ENCODE measurements at places on chromosomes 16 and 17.

DNA sequence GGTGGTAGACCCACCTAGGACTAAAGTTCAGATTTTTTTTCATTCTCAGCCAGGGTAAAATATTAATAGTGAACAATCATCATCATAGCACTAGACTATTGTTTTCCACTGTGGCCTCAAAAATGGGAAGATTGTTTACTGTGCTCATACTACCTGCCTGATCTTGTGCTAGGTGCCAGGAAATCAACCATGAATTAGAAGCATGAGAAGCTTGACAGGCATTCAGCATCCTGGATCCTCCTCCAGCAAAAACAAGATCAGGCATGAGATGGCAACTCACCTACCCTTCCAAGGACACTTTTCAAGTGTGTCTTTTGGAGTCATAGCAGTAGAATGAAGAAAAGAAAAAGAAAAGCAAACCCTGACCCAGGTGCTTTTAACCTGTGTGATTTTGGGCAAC, 174.2 kb downstream of the CYLD start:
- DNase-seq: no peak

DNA sequence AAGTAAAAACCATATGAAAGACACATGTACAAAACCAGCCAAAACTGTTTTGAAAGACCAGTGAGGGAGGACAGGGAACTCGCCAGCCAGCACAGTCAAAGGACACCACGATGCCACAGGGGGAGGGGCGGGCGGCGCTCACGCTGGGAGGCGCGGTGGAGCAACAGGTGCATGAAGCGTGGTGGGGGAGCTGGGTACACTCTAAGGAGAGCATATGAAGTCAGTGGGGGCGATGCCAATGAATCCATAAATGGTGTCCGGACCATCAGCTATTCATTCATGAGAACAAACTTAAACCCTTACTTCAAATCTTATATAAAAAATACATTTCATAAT, 101.0 kb upstream of the DNAH17 start:
- DNase-seq: no peak

GRCh38 chr17:37450112-37450511, 39.6 kb upstream of the DUSP14 start:
- no peak for DNase-seq

DNA sequence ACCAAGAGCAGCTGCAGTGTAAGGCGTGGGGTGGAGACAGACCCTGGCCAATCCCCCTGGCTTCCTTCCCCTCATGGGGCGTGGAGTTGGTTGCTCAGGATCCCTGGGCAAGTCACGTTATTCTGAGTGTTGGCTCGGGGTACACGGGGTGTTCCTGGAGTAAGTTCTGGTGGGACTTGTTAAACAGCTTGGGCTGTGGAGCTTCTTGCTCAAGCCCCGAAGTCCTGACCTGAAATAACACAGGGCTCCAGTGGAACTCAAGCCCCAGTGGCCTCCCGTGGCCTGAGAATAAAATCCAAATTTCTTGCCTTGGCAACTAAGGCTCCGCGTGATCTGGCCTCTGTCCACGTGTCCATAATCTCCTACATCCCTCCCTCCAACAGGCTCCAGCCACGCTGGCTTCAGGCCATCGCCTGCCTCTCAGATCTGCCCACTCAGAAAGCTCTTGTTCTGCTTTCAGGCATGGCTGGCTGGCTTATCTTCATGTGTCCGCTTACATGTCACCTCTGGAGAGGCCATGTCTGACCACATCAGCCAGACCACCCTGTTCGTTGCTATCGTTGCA, 49.3 kb upstream of the BCO1 start:
- no peak for DNase-seq

DNA sequence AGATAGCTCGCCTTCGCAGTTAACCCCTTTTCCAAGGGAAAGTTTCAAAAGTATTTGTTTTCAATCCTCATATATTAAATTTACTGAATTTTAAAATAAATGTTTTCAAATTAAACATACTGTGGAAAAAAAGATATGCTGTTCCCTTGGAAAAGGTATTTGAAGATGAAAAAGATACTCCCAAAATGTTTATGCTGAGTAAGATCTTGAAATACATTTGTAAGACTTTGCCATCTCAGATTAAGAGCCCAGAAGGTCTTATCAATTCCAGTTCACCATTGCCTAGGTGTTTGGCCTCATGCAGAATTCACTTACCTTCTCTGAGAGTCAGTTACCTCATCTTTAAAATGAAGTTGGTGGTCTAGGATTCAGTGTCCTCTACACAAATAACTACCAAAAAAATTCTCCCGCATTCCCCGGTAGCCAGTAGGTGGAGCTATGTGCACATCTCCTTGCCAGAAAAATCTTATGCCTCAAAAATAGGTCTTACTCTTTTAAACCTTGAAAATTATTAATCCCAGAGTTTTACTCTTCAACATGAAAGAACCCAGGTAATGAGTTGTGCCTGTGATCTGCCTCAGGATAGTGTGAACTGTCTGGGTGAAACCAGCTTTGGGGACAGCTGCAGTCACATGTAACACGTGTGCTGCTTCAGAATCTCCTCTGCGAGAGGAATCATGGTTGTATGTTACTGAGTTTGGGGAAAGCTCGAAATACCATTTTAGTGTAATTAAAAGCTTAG, 178.3 kb downstream of the MRTFB start:
- peak; percentile 15 for DNase-seq

- no peak for DNase-seq
Measured at GRCh38 chr16:28290859-28291254, 1.5 kb upstream of the SBK1 start.

GRCh38 chr17:56548661-56549060, 44.8 kb upstream of the NOG start:
- DNase-seq: no peak

GRCh38 chr17:8865385-8865784, 2.1 kb downstream of the PIK3R6 start:
- no peak for DNase-seq

GRCh38 chr17:28744104-28744971, 527 bp downstream of the TRAF4 start:
- DNase-seq: no peak

DNA sequence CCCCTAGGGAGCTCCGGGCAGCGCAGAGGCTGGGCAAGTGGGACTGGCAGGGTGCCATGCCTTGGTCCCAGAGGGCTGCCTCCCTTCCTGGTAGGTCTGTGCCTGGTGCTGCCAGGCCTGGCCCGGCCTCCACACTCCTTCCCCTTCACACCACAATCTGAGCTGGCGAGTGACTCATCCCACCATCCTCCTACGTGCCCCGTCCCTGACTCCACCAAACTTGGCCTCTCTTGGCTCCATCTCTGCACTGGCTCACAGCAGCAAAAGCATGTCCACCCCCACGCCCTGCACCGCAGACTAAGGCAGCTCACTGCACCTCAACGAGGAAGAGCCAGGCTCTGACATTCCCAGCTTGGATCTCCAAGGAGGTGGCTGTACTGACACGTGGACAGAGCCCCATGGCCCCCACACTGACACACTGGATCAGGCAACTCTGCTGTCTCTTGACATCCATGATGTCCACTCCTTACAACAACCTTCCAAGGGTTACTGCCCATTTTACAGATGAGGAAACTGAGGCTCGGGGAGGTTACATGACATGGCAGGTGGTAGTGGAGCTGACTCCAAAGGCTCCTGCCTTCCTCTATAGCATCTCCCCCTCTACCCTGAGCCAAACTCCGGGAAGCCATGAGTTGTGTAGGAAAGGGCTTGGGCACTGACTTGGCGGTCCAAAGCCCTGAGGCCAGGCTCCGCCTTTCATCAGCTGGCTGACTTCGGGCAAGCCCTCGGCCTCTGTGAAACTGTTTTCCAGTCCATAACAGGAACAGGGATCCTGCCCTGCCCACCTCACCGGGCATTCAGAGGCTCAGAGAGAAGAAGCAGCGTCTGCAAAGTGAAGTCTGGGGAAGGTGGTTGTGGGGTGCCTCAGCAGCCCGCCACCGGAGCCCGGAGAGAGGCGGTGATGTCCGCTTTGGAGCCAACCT, 20.1 kb upstream of the KRT19 start:
- DNase-seq: peak; percentile 91

DNA sequence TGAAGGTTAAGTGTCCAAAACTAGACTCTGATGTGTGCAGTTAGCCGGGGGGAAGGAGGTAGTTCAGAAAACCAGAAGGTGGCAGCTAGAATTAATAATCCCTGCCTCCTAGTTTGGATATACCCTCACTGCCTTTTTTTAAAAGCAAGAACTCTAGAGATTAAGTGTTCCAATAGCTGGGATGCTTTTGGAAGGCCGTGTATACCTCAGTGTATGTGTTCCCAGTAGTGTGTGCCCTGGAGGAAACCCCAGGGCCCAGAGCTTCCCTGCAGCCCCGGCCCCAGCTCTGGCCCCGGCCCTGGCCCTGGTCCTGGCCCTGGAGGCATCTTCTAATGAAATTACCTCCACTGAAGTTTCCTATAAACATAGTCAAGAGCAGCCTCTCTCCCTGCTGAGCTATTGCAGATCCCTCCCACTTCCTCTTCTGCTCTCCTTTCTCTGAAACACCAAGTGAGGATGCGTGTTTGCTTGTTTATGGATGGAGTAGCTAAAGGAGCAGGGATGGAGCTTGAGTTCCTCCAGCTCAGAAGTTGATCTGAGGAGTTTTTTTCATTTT, 130.7 kb downstream of the PRKCA start:
- no peak for DNase-seq

DNA sequence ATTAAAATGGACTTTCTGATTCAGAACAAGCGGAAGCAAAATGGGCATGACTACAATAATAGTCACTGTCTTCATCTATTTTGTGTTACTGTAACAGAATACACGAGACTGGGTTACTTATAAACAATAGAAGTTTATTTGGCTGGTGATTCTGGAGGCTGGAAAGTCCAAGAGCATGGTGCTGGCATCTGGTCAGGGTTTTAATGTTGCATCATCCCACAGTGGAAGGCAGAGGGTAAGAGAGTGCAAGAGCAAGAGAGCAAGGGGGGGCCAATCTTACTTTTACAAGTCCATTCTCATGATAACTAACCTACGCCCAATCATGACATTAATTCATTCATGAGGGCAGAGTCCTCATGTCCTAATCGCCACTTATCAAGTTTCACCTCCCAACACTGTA, 189.2 kb downstream of the TOX3 start:
- no peak for DNase-seq

DNA sequence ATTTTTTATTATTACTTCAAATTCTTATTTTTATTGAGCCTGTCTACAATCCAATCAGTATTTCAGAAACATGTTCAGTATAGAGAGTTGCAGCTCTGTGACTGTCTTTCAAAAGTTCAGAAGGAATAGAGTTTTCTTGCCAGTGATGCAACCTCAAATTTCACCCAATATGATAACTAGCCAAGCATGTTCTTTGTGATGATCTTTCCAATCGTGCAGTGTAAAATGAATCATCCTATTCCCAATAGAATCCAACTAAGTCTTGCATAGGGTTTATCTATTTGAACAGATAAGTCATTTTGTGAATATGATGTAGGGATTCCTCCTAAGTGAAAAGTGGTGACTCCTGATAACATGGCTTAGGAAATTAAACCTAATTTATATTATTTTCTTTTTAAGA, 937.8 kb downstream of the KCNJ2 start:
- DNase-seq: no peak

- no peak for DNase-seq
Measured at GRCh38 chr16:58492066-58492465, 7.9 kb upstream of the NDRG4 start.

DNA sequence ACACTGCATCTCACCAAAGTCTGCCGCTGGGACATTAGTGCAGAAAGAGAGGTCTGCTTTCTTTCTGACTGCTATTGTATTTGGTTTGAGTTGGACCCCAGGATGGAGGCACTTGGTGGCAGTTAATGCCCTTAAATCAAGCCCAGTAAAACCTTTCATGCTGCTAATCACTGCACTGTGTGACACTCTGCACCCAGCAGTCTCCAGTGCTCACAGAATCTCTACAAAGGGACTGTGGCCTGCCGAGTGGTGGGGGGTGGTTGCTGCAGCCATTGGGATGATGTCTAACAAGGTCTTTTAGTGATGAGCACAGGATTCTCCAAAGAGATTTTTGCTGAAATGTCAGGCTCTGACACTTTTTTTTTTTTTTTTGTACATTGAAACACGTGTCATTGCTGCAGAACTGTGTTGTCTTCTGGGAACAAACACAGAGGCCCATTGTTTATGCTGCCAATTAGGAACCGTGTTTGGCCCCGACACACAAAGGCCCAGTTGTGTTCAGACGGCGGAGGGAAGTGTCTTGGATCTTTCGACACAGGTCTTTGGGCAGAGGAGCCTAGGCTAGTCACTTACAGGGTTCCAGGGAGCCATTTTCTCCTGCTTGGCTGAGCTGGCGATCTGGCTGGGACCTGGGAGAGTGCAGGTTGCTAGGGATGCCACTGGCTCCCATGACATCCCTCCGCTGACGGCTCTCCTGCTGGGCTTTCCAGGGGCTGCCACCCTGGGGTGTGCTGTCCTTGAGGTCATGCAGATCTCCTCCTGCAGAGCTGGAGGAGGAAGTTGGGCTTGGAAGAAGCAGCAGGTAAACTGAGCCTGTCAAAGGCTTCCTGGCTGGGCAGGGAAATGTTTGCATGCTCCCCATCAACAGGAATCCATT, 16.2 kb upstream of the TNRC6C start:
- DNase-seq: no peak

- no peak for DNase-seq
Measured at GRCh38 chr16:15642557-15643047, 352 bp downstream of the MARF1 start.

DNA sequence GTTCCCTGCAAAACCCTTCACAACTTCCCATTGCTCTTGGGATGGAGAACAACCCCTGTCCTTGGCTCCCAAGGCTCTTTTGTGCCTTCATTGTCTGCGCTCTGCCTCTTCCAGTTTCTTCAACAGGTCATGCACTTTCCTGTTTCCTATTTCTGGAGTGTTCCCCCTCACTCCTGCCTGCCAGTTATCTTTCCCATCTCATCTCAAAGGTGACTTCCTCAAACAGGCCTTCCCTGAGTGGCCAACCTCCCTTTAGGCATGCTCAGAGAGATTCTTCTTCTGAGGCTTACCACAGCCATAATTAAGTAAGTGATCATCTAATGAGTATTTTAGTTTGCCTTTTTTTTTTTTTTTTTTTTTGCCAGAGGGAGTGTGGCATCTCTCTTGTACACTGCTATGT, 2.9 kb upstream of the CYLD start:
- no peak for DNase-seq

DNA sequence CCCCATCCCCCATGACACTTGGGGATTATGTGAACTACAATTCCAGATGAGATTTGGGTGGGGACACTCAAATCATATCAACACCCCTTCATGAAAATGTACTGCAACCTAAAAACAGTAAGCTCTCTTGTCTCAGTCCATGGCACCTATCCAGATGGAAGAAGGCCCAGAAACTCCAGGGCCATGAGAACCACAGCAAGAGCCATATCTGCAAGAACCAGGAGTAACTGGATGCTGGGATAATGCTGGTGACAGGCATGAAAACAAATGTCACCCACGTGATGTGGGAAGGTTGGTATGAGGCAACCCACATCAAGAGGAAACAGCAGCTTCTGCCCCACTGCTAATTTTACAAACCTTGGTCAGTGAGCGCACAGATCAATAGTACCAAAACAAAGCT, 400.1 kb upstream of the ERCC4 start:
- DNase-seq: no peak

GRCh38 chr17:81032641-81033480, 2.1 kb upstream of the BAIAP2 start:
- DNase-seq: no peak
